Astrocyte of the cerebellum (primary cell): ENCODE measurements at places on chromosomes 11 and 22.

GRCh38 chr22:31579835-31580242 is 82.2 kb downstream of the PISD start:
- DNase-seq = no peak

- no peak for DNase-seq
Observed at GRCh38 chr22:37951305-37951704, 2.1 kb downstream of the C22orf23 start.

- DNase-seq = no peak
Observed at GRCh38 chr22:31764785-31765184, 11.0 kb downstream of the DEPDC5 start.

DNA sequence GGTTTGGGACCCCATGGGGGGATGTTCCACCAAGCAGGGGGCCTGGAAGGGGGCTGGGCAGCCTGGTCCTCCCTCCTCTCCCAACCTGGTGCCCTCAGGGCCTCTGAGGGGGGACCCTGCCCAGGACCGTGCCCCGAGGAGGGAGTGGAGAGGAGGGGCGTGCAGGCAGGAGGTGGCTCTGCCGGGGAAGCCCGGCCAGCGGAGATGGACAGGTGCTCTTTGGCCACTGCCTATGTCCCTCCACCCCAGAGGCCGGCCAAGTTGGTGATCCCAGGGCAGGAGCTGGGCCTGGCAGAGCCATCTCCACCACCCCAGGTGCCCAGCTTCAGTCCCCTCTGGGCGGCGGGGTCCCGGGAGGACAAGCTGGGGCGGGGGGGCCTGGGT is 2.4 kb downstream of the MUC2 start:
- no peak for DNase-seq

- no peak for DNase-seq
Observed at GRCh38 chr11:67389477-67389876, 2.3 kb upstream of the RAD9A start.

- no peak for DNase-seq
Observed at GRCh38 chr11:17476317-17477083, at the start of gene ABCC8. Gene ABCC8 (minus strand): TSS chr11:17476845. CDS start chr11:17476776, 69 bp downstream.

DNA sequence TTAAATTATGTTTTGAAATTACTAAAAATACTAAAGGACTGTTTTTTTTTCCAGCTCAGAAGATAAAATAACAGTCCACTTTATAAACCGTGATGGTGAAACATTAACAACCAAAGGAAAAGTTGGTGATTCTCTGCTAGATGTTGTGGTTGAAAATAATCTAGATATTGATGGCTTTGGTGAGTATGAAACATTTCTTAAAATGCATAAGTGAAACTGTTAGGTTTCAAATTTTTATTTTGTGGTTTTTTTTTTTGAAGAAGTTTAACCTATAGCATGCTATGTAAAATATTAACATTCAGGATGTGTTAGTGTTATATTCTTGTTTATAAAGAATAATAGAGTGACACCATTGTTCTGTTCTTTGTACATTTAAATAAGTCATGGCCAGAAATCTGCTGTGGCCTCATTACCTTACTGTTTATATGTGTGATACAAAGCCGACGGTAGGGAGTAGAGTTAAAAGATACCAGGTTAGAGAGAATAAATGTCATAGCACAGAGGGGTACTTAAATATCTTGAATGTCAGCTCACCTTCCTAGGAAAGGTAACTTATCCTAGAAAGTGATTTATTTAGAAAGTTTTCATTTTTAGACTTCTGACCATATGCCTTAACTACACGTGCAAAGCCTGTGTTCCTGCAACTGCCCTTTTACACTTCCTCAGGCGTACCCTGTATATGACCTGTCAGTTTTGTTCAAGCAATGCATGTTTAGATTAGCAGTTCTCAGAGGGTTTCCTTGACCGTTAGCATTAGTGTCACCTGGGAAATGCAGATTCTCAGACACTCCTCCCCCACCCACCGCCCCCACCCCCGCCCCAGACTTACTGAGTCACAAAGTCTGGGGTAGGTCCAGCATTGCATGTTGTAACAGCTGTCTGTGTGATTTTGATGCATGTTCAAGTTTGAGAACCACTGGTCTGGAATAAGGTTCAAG is 6.3 kb downstream of the FDX1 start:
- no peak for DNase-seq

DNA sequence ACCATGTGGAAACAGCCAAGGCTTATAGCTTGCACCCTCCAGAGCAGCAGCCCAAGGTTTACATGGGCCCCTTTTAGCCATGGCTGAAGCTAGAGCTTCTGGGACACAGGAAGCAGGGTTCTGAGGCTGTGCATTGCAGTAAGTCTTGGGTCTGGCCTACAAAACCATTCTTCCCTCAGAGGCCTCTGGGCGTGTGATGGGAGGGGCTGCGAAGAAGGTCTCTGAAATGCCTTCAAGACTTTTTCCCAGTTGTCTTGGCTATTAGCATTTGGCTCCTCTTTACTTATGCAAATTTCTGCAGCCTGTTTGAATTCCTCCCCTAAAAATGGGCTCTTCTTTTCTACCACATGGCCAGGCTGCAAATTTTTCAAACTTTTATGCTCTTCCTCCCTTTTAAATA is 109.5 kb downstream of the BBOX1 start:
- DNase-seq = no peak

- DNase-seq = peak; percentile 47
Observed at GRCh38 chr11:859394-860131, 16.9 kb downstream of the TSPAN4 start.

DNA sequence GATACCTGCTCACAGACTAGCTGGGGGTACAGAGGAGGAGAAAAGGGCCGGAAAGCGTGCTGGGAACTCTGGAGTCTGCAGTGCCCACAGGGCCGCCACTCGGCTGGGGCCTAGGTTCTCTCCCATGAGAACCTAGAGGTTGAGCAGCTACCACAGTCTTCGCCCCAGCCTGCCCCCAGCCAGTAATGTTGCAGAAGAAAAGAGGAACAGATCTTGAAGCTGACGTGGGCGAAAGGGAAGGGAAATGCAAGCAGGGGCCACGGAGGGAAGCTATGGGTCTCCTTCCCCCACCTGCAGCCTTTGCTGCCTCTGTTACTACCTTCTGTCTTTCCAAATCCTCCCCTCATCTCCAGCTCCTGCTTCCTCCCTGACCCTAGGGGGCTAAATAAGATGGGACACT is 28.8 kb upstream of the P2RY2 start:
- DNase-seq = no peak

GRCh38 chr11:75994616-75995015 is 179.6 kb downstream of the UVRAG start:
- DNase-seq = no peak
